Right hindlimb (tissue), 1 donor: ENCODE measurements at places on chromosomes 6 and 20.

DNA sequence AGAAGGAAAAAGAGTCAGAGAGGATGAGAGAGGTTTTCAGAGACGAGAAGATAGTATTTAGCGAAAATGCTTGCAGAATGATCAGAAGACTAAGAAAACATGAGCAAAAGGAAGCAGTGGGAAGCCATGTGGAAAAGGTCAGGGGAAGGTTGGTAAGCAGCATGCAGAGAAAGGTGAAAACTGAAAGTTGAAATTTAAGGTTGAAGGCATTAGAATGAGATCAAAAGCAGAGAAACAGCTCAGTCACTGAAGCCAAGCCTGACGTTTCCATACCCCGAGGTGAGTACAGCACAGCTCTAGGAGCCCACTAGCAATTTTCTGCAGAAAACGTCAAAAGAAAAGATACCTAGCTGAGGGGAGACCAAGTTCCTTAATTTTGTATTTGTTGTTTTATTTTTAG, 19.1 kb upstream of the TFB1M start:
- DNase-seq: no peak

GRCh38 chr6:166112580-166112979, 55.1 kb downstream of the TBXT start:
- DNase-seq: peak; percentile 24

- DNase-seq: no peak
These were observed 102.9 kb downstream of the SLX4IP start for GRCh38 chr20:10537850-10538480.

DNA sequence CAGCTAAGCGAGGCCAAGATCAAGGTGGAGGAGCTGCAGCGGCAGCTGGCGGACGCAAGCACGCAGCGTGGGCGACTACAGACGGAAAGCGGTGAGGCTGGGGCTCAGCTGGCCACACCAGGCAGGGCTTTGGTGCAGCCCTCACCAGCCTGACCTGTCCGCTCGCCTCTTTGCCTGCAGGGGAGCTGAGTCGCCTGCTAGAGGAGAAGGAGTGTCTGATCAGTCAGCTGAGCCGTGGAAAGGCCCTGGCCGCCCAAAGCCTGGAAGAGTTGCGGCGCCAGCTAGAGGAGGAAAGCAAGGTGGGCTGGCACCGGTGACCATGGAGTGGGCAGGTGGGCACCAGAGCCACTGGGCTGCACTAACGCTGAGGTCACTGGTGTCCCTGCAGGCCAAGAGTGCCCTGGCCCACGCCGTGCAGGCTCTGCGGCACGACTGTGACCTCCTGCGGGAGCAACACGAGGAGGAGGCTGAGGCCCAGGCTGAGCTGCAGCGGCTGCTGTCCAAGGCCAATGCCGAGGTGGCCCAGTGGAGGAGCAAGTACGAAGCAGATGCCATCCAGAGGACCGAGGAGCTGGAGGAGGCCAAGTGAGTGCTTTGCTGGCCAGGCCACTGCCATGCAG, 42.8 kb downstream of the MYH7B start:
- DNase-seq: no peak

- DNase-seq: no peak
These were observed 252.8 kb upstream of the CDH4 start for GRCh38 chr20:60999250-60999649.

DNA sequence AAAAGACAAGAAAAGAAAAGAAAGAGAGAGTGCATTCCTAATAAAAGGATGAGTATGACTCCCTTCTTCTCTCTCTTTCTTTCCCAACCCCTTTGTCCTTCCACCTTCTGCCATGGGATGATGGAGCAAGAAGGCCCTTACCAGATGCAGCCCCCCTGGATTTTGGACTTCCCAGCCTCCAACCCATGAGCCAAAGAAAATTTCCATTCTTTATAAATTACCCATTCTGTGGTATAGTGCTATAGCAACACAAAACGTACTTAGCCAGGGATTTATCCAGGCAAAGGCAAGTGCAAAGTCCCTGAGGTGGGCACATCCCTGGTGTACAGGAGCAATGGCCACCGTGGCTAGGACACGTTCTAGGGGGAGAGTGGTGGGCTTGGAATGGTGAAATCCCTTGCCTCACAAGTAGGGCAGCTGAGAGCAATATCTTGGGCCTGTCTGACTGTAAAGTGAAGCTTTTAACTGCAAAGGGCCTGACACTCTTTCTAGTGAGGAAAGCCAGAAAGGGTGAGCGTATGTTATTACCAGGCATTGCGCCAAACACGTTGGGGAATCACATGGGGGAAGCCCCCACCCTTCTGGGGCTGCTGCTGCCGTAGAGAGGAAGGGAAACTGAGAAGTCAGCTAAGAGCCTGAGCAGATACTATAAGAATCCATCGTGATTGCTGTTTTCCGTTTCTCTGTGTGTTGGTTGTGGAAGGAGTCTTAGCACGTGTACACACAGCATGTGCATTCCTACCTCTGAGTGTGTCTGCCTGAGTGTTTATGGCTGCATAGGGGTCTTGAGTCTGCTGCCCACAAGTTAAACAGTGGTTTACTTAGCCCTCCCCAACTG, 50.7 kb upstream of the SIRPA start:
- DNase-seq: peak; percentile 60

- no peak for DNase-seq
These were observed 51.2 kb upstream of the SLC22A1 start for GRCh38 chr6:160070427-160070826.

GRCh38 chr6:123022975-123023374, 26.9 kb downstream of the CLVS2 start:
- peak; percentile 20 for DNase-seq

- DNase-seq: no peak
These were observed 67.1 kb downstream of the GFOD1 start for GRCh38 chr6:13420269-13420668.

DNA sequence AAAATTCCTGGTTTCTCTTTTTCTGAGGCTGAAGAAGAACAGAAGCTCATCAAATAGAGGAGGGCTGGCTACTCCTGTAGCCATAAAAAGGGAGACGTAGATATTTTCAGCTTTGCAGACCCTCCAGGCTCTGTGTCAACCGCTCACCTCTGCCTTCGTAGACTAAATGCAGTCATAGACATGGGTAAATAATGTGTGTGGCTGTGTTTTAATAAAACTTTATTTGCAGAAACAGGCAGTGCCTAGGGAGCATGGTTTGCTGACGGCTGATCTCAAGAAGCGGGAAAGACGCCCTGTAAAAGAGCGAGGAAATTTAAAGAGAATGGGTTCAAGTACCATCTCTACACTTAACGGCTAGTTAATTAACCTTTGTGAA, 171.8 kb downstream of the BCAS1 start:
- DNase-seq: no peak

DNA sequence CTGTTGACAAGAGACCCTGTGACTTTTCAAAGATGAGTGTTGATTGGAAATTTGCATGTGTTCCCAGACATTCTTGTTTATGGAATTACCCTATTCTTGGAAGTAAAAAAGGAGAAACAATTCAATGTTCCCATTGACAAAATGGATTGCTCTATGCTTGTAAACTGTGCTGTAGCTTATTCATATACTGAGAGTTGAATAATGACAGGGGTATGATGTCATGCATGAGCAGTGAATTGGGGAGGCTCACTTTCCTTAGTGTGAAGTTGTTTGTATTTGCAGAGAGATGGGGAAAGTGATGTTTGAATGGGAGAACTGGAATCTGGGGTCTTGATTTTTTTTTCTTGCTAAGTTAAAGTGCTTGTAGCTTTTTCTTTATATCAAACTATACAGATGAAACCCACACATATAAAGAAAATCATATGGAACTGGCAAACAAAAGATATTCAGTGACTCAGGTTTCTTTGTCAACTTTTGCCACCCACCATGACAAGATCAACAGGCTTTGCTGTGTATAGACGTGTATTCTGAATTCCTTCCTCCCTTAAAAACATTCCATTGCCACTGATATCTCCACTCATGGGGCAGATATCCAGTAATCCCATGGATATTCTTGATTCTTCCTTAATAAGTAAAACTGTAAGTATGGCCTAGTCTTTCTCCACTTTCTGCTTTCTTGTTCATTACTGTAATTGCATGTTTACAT, 97.8 kb upstream of the JAG1 start:
- no peak for DNase-seq

- no peak for DNase-seq
These were observed 22.2 kb upstream of the MTRF1L start for GRCh38 chr6:153024709-153025017.

DNA sequence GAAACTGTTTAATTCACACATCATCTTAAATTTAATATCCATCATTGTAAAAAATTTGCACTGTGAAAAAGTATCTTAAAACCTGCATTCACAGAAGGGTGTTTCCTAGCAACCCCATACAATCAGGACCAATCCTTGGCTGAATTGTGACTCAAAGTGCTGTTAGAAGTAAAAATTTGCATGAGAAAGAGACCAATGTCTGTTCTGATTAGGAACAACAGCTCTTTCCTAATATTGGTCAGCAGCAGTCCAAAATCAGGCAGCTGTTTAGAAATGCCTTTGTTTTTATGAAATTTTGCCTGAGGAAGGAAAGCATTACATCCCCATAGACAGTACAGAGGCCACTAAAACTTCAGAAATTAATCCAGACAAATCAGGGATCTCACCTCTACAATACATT, 987.0 kb downstream of the HACE1 start:
- no peak for DNase-seq

GRCh38 chr6:39934131-39934757, at the start of gene MOCS1:
Gene MOCS1, minus strand, starts transcription at chr6:39934462. Its CDS starts 45 bp downstream, at chr6:39934417.
- peak; percentile 80 for DNase-seq

DNA sequence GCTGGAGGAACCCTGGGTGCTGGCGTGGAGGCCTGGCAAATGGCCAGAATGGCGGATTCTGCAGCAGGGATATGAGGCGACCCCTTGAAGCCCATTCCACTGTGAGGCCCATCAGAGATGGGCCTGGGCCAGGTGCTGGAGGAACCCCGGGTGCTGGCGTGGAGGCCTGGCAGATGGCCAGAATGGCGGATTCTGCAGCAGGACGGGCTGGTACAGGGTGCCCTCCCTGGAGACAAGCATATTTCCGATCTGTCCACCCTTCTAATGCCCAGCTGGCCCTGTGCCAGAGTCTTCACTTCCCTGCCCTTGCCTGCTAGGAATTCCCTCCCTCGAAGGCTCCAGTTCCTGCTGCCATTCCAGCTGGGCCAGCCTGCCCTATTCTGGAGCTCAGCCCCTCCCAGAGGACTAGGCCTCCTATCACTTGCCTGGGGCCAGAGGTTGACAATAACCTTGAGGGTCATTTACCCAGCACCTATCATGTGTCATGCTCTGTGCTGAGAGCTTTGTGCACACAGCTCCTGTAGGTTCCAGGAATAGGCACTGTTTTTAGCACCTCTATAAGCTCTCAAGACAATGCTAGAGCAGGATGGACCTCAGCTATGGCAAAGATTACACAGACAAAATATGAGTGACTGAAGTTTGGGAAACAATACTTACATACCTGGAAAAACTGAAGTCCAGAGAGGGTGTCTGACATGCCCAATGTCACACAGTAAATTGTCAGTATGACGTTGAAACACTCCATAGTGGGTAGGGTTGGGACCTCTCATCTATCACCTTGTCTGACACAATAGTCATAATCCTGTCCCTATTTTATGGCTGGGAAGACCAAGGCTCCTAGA, 21.4 kb downstream of the SUN5 start:
- no peak for DNase-seq

GRCh38 chr6:4606016-4606415, 170.2 kb upstream of the CDYL start:
- DNase-seq: no peak

GRCh38 chr20:46011631-46012482, 3.1 kb downstream of the MMP9 start:
- no peak for DNase-seq

DNA sequence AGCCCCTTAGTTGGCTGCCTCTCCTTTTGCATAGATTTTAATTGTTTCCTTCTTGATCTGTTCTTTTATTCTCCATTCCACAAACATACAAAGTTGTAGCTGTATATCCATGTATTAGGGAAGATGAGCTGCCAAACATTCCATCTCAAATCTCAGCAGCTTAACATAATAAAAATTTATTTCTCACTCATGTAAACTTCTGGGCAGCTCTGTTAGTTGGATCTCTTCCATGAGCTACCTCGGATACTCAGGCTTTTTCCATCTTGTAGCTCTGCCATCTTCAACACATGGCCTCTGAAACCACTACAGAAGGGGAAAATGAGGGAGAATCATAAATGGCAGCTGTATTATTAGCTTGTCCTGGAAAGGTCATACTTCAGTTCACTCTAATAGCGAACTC, 149.4 kb upstream of the BMP2 start:
- peak; percentile 45 for DNase-seq

GRCh38 chr20:23235173-23236027, 115.2 kb upstream of the NXT1 start:
- peak; percentile 52 for DNase-seq

DNA sequence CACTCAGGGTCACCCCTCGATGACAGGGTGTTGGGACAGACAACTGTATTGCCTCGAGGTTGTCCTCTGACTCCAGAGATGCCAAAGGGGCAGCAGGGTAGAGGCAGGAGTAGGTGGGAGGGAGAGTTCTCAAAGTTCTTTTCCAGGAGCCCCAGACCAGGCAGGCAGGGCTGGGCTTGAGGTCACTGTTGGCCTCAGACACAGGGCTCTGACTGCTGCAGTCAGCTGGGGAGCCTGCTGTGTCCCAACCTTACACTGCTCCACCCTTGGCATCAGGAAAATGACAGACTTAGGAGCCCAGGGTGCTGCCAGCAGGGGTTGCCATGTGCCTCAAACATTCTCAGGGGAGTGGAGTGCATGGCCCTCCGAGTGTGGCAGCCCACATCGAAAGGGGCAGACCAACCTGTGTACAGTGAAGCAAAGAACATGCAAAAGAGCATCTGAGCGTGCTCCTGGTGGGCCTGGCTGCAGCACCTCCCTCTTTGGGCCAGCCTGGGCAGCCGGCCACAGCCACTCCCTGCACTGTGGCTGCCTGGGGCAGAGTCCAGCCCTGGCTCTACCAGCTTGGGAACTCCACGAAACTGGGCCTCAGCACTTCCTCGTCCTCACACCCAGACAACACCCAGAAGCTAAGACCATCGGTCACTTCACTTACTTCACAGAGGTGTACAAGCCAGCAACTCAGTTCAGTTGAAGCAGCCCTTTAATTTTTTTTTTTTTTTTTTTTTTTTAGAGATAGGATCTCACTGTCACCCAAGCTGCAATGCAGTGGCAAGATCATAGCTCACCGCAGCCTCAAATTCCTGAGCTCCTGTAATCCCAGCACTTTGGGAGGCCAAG, 24.0 kb downstream of the C6orf132 start:
- DNase-seq: peak; percentile 49

DNA sequence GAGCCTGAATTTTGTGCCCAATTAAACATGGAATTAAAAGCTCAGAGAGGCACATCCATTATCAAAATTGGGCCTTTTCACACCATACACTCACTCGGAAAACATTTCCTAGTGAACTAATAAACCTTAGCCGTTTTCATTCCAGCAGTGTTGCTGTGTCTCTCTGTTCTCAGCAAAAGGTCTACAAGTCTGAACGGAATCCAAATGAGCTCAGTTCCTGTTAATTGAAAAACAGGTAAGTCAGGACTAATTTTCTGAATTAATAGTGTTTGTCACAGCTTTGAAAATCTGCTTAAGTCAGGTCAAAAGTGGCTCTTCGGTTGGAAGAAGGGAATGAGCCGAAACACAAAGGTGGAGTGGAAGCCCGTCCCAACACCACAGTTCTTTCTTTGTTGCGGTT, 163.3 kb upstream of the RALGAPA2 start:
- no peak for DNase-seq

GRCh38 chr6:36793913-36794712, 45.1 kb downstream of the CPNE5 start:
- peak; percentile 81 for DNase-seq

GRCh38 chr6:17397764-17398194, 4.4 kb downstream of the CAP2 start:
- no peak for DNase-seq

- DNase-seq: no peak
These were observed 144.8 kb downstream of the DTNBP1 start for GRCh38 chr6:15518057-15518456.

- no peak for DNase-seq
These were observed 96.2 kb downstream of the OTOR start for GRCh38 chr20:16844406-16844805.
